ENCODE measurements at places on chromosomes 4 and X.
A peak's percentile ranks its signal among the peaks of the same experiment; 100 is the strongest.

DNA sequence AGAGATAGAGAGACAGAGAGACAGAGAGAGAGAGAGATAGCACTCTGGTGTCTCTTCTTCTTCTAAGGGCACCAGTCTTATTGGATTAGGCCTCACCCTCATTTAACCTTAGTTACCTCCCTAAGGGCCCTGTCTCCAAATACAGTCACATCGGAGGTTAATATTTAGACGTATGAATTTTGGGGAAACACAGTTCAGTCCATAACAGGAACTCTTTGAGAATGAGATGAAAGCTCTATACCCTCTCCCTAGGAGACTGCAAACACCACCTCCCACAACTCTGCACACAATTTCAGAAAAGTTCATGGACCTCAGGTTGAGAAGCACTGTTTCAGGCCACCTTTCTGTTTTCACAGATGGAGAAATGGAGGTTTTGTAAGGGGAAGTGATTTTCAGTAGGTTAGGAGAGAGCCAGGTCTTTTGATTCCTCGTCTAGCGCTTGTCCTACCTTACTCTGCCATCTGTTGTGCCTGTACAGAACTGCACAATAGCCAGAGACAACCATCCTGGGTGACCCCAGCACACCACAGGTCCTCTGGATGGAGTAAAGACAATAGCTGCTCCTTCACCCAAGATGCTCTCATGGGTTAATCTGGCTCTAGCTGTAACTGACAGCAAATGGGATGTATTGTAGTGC, 16.9 kb upstream of the LOC101059915 start:
- DNase-seq: no peak

- DNase-seq: no peak
Observed at GRCh38 chr4:58093352-58093751, 983.2 kb upstream of the IGFBP7 start.

DNA sequence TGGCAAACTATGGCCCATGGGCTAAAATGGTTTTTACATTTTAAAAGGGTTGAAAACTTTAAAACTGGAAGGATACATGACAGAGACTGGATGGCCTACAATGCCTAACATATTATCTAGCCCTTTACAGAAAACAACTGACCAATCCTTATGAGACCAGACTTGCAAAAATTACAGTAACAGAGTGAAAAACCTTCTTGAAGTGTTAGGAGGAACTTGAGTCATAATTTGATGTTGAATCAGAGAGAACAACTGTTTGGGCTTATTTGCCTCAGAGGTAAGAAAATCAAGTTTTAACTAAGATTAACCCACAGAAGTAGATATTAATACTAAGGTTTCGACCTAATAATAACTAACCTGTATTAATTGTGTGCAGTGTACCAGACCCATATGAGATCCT, 12.4 kb upstream of the NAP1L5 start:
- DNase-seq: no peak

GRCh38 chr4:161650812-161651211, 513.0 kb downstream of the FSTL5 start:
- DNase-seq: no peak

- peak; percentile 64 for DNase-seq
Observed at GRCh38 chrX:40097504-40098263, at the start of gene BCOR. Gene BCOR, minus strand, starts transcription at chrX:40097958. Its CDS starts 20,029 bp downstream, at chrX:40077929.

DNA sequence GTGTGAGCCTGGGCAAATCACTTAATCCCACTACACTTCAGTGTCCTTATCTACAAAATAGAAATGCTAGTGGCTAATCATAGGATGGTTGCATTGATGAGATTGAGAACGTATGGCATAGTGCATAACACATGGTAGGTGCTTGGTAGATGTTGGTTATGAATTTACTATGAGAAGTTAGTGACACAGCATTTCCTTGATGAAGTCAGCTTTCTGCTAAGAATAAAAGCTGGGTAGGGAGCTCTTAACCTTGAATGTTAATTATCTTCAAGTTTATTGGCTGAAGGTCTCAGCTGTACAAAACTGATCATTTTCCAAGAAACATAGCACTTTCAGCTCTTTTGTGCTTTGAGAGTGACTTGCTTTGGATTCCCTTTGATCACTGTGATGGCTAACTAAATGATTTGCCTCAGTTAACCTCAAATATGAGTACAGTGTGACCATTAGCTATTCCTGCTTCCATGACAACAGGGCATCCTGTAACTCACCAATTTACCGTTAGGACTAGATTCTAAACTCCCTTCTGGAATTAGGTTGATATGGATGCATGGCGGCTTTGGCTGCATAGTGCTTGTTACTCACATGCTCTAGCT, 17.8 kb downstream of the PDK3 start:
- DNase-seq: no peak

GRCh38 chr4:112127048-112127637, 18.1 kb upstream of the FAM241A start:
- no peak for DNase-seq

- no peak for DNase-seq
Observed at GRCh38 chr4:176262243-176262642, 6.8 kb downstream of the ASB5 start.

DNA sequence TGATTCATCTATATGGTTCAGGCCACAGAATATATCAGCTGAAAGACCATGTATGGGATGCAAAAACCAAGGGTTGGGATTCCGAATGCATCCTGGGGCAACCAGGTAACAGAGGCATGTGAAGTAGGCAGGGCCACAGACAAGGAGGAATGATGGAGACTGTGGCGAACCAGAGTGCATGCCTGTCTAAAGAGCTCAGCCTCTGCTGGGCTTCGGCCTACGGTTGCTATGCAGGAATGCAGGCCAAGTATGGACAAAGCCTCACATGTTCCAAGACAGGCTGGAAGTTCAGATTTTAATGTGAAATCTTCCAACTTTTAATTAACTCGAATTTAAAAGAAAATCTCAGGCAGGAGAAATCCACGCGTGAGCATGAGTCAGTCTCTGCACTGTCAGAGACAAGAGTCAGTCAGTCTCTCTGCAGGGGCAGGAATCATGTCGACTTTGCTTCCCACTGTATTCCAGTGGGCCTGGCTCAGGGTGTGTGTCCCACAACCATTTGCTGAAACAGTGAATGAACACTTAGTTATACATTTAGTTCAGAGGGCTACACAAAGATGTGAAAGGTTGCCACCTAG, 344.4 kb downstream of the UNC5C start:
- no peak for DNase-seq

DNA sequence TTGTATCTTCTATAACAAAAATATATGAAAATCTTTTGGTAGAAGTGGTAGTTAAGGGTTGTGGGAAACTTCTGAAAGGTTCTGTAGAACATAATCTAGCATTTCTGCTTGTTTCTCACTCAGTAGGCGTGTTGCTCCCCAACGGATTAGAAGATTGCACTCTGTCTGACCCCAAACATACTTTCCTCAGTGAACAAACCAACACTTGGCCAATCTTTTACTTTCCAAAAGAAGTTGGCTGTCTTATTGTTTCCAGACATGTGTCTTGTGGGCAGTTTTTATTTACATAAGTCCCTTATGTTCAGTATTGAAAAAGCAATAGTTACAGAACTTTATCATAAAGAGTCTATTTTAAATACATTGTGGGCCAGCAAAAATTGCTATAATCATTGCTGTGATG, 312.8 kb upstream of the EPHA5 start:
- DNase-seq: no peak

DNA sequence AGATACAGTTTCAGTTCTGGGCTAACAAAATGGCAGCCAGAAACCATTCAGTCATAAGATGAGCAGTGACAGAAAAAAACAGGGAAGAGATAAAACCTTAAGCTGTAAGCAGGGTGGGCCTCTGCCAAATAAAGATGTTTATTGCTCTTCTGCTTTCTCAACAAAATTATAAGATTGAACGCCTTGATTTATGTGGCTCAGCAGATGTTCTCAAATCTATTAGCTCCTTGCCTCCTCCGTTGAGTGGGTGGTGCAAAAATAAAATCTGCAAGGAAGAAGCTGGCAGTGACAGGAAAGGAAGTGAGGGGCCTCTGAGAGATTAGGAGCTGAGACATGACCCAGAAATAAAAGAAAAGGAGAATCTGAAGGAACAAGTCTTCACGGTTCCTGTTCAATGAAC, 206.6 kb downstream of the PTTG2 start:
- no peak for DNase-seq

GRCh38 chrX:151754641-151755215, 20.2 kb downstream of the CNGA2 start:
- no peak for DNase-seq

DNA sequence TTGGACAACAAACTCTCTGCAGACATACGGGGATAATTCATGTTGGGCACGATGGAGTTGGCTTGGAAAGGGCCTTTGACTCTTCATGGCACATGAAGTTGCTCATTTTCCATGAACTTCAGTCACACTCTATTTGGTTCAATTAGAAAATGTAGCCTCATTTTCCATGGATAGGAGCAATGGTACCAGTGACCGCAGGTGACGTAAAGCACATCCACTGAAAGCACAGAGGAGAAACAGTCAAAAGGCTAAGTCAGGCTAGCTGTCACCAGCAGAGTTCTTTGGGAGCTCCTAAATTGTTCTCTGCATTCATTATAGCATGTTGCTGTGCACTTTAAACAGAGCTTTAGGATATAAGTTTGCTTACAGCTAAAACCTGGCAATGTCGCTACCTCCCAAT, 39.9 kb upstream of the MAP3K15 start:
- DNase-seq: no peak

GRCh38 chr4:67638136-67638535, 62.8 kb downstream of the UBA6 start:
- DNase-seq: no peak

DNA sequence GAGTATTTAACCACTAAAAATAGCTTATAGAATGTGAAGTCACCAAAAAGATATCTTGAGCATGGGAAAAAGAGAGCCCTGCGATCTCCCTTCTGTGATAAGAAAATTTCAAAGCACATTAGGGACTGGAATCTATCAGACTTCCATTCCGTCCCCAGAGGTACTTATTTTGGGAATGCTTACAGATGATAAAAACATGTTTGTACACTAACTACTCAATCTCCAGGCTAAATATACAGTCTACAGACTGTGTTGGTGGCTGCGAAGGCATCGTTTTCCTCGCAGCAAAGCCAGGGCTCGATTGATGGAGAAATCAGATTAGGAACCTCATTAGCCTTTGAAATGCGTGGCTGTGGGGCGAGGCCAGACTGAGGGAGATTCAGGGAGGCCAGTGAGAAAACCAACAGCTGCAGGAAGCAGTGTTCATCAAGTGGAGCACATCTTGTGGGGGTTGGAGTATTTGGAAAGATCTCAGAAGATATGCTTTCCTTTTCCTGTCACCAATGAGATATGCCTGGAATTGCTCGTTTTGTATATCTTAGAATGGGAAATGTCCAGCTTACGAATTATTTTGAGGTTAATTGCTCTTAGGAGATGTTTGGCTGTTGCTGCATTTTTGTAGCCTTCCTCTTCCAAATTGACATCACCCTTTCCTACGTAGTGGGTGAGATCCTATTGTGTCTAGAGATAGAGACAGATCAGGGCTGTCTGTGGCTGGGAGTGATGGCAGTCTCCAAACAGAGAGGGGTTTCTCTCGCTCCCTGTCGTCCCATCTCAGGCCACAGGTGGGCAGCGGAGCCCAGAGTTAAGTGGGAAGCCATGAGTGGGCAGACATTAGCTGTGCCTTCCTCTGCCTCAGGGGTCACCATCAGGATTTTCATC, 224.9 kb upstream of the FAT1 start:
- DNase-seq: no peak

All from stimulated activated CD4-positive, alpha-beta T cell treated with anti-CD3 and anti-CD28 coated beads, Interleukin-15, amount 100 ng/mL, for 48 hours (primary cell).